ENCODE measurements at places on chromosomes 7 and 10.

- DNase-seq = no peak
Observed at GRCh38 chr10:119738962-119739361, 13.1 kb downstream of the INPP5F start.

GRCh38 chr10:76270464-76270863, 839.0 kb downstream of the LRMDA start:
- no peak for DNase-seq

DNA sequence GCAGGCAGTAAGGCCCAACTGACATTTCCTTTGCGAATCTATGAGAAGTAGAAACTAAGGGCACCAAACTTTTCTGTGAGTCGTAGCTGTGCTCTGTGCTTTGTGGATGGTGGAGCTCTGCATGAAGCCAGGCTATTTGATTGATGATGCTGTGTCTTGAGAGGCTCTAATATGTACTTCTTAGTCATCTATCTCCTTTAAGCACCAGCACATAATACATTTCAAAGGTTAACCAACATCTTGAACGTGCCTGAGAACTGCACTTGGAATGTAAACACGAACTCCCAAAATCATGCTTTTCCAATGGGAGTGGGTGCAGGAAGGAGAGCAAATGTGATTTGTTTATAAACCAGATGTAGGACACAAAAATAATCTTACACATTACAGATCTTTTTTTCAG, 411.6 kb downstream of the PARD3 start:
- DNase-seq = no peak

GRCh38 chr10:126042354-126042753, 146.0 kb downstream of the FANK1 start:
- no peak for DNase-seq

DNA sequence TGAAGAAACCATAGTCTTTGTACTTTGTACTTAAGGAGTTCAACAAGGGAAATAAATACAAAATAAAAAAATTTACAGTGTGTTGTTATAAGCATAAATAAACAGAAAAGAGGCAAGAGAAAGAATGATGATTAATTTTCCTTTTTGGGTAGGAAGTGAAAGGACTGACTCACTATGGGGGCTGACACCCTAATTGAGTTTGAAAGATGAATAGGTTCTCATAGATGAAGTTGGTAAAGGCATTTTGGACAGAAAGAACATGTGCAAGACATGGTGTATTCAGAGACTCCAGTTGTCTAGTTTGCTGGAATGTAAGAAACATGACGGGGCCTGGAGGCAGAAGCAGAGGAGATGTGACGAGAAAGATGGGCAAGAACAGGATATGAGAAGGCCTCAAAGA, 83.7 kb downstream of the VPS50 start:
- DNase-seq = no peak

GRCh38 chr10:118145256-118145655, 98.5 kb upstream of the RAB11FIP2 start:
- no peak for DNase-seq

GRCh38 chr7:134328900-134329299, 12.2 kb upstream of the SLC35B4 start:
- DNase-seq = no peak

DNA sequence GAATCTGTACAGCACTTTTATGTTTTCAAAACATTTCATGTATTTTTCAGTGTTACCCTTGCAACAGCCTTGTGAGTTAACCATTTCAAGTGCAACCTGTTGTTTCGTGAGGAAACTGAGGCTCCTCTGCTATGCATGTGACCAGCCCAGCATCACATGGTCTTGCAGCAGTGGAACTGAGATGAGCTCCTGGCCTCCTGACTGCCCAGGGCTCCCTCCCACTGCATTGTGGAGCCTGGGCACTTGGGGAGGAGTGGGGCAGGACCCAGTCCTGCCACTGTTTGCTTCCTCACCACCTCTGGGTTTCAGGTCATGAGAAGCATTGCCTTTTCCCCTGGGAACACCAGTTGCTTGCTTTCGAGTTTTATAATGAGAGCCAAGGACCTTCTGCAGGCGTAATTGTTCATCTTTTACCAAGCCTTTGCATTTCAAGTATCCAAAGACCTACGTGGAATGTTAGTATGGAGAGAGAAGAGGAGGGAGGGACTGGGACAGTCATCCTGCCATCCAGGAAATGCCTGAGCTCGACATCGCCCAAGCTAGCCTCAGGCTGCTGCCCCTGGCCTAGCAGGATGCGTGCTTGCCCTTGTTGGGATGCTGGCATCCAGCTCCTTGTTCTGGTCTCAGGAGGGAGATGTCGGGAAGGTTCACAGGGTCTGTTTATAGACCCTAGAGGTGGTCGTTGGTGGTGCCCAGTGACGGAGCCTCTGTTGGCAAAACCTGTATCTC, 32.3 kb upstream of the BHLHA15 start:
- no peak for DNase-seq

DNA sequence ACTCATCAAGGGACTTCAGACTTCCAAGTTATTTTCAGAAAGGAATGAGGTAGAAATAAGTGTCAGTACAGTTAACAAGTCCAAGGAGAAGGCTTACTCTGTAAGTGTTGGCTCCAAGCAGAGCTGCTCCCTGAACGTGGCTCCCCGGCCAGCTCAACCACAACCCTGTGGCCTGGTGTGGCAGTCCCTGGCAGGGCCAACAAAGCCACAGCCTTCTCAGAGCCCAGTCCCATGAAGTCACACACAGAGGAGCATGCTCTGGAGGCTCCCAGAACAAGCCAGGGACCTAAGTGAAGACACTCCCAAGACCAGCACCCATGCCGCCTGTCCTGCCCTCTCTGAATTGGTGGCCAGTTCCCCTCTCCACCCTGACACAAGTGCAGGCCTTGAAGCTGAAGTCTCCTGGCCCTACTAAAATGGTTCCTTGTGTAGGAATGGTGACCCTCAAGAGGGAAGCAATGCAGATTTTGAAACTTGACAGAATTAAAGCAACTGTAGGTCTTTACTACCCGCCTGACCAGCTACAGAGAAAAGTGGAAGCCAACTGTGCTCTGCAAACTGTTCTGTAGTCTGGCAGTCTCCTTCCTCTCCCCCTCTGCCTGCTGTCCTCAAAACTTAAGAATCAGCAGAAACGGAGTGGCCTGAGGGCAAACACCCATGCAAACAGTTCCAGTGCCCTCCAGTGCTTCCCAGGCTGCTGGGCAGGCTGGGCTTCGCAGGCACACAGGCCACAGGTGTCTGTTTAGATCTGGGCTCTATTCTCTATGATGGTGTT, 51.1 kb downstream of the NOD1 start:
- no peak for DNase-seq

- DNase-seq = no peak
Observed at GRCh38 chr10:94065787-94066186, 72.1 kb downstream of the PLCE1 start.

DNA sequence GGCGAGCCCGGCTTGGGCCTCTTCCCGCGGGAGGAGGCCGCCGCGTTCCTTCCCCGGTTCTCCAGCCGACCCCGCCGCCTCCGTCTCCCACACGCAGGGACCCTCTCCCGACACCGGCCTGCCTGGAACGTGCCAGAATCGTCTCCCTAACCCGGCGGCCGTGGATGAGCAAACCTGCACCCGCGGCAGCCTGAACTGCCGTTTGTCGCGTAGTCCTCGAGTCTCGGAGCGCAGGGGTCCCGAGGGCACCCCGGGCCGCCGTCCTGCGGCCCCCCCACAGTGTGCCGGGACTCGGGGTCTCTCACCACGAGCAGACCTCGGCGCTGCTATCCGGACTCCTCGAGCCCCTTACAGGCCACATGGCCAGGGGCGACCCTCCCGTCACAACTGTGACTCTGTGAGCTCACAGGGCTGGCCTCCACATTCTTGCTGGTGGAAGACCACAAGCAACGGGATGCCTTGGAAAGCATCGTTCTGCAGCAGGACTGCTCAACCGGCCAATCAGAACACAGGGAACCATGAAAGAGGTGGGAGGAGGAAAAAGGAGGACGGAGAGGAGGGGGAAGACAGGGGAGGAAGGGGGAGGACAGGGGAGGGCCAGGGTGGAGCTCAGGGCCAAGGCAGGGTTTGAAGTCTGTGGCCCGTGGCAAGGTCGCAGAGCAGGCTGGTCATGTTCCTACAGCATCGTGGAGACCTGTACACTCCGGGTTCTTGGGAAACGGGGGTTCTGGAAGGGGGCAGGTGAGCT, 276.9 kb downstream of the DNAJB6 start:
- DNase-seq = no peak

- DNase-seq = no peak
Observed at GRCh38 chr7:134365341-134366054, 48.8 kb upstream of the SLC35B4 start.

DNA sequence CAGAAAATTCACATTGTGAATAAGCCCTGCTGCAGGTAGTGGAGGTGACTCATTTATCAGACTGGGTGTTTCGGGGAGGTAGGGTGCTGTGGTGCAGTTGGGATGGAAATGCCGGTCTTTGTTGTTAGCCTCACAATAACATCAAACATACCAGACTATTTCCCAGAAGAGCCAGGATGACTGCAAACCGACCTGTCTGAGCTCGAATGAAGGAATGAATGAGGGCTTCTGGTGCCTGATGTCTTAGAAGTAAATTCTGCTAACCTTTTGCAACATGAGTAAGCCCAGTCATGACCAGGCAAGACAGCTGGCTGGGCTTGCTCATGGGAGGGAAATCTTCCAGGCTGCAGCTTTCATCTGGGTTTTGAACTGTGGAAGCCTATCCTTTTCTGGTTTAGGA, 2.4 kb upstream of the VDAC2 start:
- no peak for DNase-seq

GRCh38 chr7:140416560-140416959, 12.7 kb downstream of the RAB19 start:
- no peak for DNase-seq

- no peak for DNase-seq
Observed at GRCh38 chr7:99042957-99043356, 101.0 kb downstream of the SMURF1 start.

DNA sequence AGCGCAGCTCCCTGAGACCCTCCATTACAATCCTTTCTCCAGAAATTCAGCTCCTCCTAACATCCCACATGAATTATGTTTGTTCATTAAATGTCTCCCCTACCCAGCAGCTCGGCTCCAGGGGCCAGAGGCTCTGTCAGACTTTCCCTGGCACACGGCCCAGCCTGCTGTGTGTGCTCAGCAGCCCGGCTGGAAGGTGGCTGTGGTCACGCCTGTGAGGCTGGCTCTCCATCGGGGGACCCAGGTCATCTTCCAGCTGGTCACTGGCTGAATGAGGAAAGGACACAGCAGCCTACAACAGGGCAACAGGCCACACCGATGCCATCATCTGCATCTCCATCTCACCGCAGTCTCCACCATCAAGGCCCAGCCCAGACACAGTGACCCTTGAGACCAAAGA, 219.8 kb downstream of the MAD1L1 start:
- peak; percentile 4 for DNase-seq

DNA sequence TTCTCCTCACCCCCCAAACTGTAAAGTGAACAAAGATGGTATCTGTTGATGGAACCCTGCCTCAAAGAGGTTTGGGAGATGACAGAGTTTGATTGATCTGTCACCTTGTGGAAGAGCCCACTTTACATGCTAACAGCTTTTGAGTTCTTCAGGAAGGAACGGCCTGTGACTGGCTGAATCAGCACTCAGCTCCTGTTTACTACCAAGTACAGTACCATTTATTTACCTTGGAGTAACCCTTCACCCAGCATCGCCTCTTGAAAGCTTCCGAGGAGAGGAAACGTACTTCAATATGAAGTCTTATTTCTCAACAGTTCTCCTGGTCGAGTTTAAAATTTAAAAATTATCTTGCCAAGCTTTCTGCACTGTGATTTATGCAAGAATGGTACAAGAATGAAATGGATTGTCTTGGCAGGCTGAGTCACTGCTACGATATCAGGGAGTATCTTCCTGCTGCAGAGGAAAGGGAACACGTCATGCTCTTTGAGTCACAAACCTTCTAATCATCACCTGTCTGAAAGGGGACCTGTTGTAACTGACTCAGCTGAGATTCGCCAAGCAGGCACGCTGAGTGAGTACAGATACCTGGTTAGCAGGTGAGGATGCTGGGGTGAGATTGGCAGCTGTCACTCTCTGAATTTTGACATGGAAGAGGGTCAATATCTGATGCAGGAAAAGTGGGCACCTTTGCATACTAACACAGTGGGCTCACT, 30.1 kb downstream of the KLF6 start:
- no peak for DNase-seq

DNA sequence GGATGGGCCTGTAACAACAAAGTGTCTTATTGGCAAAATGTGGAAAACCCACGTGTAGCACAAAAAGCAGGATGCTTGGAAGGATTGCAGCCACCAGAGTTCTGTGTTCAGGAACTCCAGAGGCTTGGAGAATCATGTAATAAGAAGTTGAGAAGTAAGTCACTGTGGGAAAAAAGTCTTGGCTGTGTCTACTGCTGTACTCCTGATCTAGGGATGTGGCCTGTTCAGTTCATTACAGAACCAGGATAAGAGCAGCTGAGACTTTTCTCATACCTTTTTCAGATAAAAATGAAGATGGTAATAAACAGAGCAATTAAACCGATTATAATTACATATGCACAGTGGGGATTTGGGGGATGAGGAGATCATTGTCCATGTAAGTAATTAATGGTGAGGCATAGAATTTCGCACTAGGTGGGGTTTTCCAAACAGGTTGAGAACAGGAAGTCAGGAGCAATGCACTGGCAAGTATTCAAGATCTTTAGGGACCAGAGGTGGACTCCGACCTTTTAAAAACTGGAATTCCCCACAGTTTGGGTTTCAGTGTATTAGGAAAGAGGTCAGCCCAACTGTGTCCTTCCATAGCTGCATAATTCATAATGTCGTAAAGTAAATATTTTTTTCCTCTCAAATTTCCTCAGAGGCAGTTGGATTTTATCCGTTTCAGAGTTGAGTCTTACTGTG, 281.7 kb downstream of the FRMD4A start:
- DNase-seq = no peak

GRCh38 chr7:1735262-1735661, 65.2 kb downstream of the ELFN1 start:
- no peak for DNase-seq

GRCh38 chr10:126062131-126063032, 166.0 kb downstream of the FANK1 start:
- DNase-seq = no peak

- no peak for DNase-seq
Observed at GRCh38 chr10:30125496-30125895, 66.1 kb upstream of the JCAD start.
